ENCODE measurements at places on chromosomes 1 and 21.

DNA sequence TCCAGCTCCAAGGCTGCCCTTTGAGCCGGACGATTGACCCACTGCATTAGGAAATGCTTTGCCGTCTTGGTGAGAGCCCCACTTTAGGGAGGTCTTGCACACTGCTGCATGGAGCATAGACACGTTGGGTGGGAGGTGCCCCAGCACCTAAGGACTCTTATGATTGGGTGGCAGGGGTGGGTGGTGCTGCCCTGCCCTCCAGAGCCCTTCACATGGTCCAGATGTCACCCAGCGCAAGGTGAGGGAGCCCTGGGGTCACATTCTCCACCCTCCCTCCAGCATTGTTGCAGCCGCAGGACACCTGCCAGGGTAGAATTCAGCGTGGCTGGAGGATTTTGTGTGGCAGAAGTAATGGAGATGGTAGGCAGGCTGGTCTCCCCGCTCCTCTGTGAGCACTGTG, 137.4 kb upstream of the COL6A1 start:
- DNase-seq, result no peak

DNA sequence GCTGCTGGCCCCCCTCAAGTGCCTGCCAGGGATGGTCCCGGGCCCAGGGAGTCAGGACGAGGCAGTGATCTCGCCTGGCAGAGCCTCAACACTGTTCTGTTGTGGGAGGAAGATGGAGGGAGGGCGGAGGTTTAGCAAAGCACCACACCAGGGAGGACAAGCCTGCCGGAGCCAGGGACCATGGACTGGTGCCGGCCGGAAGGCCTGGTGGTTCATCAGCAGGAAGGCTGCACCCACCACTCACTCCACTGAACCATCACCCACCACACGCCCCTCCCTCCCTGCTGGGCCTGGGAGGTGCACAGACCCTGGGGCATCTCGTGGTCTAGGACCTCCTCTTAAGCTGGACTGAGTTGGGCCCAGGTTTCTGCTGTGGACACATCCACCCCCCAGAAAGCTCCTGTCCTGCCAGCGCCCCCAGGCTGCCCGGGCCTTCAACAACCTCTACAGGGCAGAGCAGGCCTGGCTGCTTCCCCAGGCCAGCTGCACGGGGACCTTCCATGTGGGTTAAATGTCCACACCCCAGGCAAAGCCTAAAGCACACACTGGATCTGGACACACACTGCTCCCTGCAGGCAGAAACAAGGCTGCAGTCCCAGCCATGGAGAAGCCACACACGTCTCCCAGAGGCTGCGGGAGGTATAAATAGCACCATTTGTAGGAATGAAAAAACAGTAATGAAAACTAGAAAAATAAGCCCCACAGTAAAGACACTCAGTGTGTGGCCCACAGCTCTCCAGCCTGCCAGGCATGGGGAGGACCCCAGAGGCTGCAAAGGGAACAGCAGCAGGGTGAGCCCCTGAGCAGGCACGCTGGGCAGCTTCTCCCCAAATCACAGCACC, 10.4 kb upstream of the TMEM240 start:
- DNase-seq, result peak; percentile 95

- no peak for DNase-seq
Measured at GRCh38 chr1:164602101-164602422, 43.1 kb downstream of the PBX1 start.

GRCh38 chr1:45541193-45541592, 9.4 kb upstream of the AKR1A1 start:
- no peak for DNase-seq

DNA sequence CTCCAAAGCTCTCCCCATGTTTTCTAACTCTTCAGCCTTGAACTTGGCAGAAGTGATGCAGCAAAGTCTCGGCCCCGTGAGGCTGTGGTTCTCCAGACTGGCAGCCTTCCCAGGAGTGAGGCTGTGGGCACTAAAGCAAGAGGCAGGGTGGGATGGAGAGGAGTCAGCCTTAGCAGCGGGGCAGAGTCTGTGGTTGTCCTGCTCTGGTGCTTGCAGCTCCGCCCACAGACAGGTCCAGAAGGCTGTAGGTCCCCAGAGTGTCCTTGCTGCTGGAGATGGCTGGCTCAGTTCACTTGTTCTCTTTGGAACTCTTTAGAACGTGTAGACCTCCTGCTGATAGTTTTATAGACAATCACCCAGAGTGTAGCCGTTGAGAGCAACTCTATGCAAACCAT, 142.6 kb downstream of the AJAP1 start:
- DNase-seq, result no peak

DNA sequence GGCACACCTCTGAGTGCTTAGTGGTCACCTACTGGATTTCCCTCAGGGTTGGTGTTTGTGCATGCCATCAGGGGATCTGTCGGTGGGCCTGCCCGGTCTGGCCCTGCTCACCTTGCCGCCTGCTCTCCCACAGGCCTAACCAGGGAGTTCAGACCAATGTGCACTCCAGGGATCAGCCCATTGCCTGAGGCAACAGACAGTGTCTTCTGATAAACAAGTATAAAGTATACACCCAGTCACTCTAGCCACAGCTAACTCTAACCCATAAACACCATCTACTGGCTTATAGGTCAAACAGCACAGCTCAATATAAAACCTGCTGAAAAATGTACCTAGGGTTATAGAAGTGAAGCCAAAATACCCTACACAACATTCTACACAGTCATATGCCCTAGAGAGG, 1300.0 kb downstream of the PLA2G4A start:
- no peak for DNase-seq
